Mesendoderm (in vitro differentiated cells): ENCODE measurements at places on chromosomes 2 and 18.
A peak's percentile ranks its signal among the peaks of the same experiment; 100 is the strongest.

DNA sequence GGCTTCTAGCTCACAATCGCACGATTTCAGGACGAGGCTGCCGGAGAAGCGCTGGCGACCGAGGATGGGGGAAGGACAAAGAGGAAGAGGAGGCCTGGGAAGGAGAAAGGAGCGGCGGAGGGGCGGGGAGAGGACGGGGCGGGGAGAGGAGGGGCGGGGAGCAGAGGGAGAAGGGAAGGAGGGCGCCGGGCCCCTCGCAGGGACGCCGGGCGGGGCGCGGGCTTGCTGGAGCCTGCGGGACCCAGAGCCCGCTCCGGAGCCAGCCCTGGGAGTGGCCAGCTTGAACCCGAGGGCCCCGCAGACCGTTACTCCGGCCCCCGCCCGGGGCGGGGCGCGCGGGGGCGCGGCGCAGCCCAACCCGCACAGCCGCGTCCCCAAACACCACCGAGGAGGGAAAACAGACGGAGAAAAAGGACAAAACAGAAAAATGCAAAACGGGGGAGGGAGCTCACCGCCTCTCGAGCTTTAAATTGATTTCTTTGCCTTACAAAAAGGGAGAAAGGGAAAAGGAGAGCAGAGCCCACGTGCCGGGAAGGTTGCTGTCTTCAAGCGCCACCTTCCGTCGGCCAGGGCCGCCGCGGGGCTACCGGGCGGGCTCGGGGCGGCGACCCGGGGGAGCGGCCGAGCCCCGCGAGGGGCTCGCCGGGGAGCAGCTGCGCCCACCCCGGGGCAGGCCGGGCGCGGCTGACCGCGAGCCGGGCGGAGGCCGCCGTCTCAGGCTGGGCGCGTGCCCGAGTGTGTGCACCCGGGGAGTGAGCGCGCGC lies 781 bp upstream of the SOX11 start:
- DNase-seq = peak; percentile 90

DNA sequence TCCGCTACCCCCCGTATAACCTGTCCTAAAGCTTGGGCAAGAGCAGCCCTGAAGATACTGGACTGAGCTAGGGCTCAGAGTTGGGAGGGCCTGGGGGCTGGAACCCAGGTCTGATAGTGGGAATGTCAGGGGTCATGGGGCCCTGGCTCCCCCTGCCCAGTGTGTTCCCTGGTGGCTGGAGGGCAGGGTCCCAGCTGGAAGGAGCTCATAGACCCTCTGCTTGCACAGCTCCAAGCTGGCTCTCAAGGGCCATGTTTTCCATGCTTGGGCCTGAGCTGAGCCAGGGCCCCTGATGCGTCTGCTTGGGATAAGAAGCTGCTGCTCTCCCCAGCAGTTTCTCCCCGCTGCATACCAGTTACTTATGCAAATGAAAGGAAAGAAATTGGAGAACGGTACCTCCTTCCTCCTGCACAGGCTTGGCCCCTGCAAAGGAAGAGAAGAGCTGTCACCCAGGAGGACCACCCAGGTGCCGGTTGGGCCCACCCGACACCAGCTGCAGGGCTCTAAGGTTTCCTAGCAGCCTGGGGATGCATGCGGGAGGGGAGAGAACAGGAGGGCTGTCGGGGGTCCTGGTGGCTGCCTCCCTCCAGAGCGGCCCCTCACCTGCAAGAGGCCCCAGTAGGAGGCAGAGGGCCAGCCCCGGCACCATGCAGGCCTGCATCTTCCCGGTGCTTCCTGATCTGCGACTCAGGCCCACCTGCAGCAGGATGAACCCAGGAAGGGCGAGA lies 628 bp downstream of the OTOS start:
- DNase-seq = no peak

DNA sequence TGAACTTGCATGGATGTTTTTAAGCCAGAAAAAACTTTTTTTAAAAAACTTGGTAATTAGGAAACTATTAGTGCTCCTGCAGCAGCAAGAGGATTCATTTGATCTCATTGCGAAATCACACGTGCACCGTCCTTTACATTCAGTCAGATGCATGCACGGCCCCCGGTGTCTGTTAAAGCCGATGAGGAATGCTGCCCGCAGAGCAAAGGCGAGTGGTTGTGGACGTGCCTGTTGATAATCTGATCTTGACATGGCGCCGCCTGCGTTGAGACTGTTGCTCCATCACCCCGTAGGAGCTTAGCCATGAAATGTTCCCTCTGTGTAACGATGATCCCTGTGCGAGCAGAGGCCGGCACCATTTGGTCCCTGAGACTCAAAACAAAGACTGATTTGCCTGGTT lies 300.0 kb downstream of the GBX2 start:
- DNase-seq = no peak

- no peak for DNase-seq
Measured at GRCh38 chr18:59298871-59299270, 19.6 kb downstream of the CPLX4 start.

DNA sequence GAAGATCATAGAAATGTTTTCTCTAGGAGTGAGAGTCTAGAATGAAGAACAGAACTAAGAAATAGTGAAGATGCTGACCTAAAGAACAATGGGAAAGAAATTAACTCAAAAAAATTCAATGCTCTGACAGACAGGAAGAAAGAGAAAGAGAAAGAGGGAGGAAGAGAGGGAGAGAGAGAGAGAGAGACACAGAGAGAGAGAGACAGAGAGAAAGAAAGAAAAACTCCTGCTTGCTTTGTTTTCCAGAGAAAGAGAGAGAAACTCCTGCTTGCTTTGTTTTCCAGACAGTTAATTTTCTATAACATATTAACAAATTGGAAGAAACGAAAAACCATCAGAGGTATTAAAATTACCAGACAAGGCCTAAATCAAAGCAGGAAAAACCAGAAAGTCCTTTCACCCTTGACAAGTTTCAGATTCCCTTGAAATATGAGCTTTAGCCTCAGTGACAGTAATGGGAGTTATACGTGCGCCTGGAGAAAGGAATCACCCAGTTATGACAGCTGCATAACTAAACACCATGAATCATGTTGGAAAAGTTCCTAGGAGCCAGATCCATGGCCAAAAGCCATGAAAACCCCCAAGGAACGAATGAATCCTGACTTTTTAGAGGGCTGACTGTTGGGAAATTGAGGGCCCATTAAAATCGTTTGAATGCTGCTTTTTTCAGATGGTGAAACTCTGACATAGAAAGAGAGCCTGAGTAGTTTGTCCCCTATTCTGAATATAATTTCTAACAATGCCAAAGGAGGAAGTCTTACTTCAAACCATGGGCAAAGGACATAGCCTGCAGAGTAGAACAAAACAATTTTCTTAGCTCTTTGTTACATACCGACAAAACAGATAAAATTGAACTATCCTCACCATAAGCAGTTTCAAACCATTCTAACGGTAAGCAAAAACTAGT lies 228.6 kb upstream of the CHST9 start:
- no peak for DNase-seq

- no peak for DNase-seq
Measured at GRCh38 chr18:4587204-4587603, 132.1 kb upstream of the DLGAP1 start.

DNA sequence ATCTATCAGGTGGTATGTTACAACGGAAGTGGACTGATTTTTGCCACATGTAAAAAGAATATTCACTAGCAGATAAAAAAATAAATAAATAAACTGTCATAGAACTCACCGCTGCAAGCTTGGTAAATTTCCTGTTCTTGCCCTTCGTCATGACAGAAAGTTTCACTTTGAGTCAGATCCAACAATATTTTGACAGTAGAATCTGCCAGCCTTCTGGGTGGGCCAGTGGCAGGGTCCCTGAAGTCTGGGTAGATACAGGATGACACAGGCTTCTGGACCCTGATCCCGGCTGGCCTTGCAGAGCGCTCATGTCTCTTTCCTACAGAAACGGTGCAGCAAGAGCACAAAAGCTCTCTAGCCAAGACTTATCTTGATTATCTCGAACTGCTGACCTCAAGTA lies 97.8 kb upstream of the PMAIP1 start:
- DNase-seq = no peak

- no peak for DNase-seq
Measured at GRCh38 chr2:208718828-208719227, 312.2 kb downstream of the PTH2R start.

DNA sequence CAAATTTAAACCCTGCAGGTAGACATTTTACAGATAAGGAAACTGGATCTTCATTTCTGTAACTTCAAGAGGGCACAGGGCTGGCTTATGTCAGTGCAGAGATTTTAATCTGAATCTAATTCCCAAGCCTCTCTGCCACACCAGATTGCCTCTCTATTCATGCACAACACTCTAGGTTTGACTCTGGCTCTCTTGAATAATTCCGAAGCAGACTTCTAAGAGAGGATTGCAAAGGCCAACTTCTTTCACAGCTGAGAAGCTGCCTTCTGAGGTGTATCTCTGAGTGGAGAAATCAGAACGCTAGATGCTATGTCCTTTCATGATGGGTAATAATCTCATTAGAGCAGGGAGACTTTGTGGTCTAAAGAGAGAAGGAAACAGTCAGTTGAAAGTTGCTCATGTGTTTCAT lies 20.1 kb upstream of the MGAT5 start:
- no peak for DNase-seq

- DNase-seq = no peak
Measured at GRCh38 chr2:97733341-97734035, 20.1 kb downstream of the ZAP70 start.

- DNase-seq = no peak
Measured at GRCh38 chr2:61937886-61938285, 32.4 kb downstream of the COMMD1 start.

GRCh38 chr2:230872968-230873660 lies 8.4 kb downstream of the ITM2C start:
- DNase-seq = no peak

DNA sequence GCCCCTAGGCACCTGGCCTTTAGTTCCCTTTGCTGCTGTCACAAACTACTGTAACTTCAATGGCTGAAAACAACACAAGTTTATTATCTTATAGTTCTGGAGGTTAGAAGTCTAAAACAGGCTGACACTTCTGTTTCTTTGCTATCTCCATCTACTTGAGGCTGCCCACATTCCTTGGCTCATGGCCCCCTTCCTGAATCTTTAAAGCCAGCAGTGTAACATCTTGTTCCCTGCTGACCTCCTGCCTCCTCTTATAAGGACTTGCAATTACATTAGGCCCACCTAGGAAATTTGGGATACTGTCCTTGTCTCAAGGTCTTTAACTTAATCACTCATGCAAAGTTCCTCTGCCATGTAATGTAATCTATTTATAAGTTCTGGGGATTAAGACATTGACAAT lies 6.5 kb downstream of the SMYD1 start:
- no peak for DNase-seq
